ENCODE measurements at places on chromosomes 2 and 18. TPM values are rescaled to one million over a fixed set of nuclear protein-coding genes. Genes with fewer than 3 reads are reported as not detected.

DNA sequence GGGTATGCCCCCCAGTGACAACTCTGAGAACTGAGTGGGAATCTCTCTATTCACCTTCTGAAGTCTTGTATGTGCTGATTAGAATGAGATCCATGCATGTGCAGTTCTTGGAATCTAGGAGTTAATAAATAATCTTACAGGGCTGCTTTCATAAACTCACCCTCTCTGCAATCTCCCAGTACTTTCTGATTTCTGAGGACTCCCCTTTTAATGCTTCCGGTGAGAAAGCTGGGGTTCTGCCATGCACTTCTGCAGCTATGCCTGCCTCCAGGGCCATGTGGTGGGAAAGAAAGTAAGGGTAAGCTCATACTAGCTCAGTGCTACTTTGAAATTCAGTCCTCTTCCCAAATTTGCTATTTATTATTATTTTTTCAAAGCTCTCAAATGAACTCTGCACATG lies 432.9 kb downstream of the MTX2 start:
- DNase-seq, result no peak
- H3K36me3 ChIP-seq, result no peaks in the 10 kb centered on the region
- H3K4me1 ChIP-seq, result no peaks in the 10 kb centered on the region

GRCh38 chr18:74124642-74125041 lies 23.0 kb downstream of the FBXO15 start:
- no peaks in the 10 kb centered on the region for H3K36me3 ChIP-seq
- no peak for DNase-seq
- no peaks in the 10 kb centered on the region for H3K27me3 ChIP-seq
- no peak overlapping the region for H3K27ac ChIP-seq
- H3K4me1 ChIP-seq, result no peaks in the 10 kb centered on the region

DNA sequence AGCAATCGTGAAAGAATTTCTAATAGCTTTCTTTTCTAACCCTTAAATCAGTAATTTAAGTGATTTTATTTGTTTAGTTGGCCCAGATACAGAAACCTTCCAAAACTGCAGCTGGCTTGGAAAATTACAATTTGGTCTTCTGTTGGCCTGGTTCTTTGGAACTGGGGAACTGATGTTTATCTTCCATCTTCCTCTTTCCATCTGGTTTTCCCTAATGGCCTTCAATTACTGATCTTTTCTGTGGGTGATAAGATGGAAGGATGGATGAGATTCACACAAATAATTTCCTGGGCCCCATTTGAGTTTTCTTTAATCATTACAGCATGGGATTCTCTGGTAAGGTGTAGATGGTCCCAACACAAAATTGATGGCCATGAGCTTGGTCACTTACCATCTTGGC lies 106.5 kb upstream of the CHRNA1 start:
- H3K4me3 ChIP-seq, result no peak overlapping the region
- no peak overlapping the region for H3K27ac ChIP-seq
- no peak for DNase-seq
- peaks cover 16% of the 10 kb centered on the region for H3K4me1 ChIP-seq
- H3K27me3 ChIP-seq, result no peaks in the 10 kb centered on the region

NR4A2 gene
- total RNA-seq, result 14.2 TPM

DNA sequence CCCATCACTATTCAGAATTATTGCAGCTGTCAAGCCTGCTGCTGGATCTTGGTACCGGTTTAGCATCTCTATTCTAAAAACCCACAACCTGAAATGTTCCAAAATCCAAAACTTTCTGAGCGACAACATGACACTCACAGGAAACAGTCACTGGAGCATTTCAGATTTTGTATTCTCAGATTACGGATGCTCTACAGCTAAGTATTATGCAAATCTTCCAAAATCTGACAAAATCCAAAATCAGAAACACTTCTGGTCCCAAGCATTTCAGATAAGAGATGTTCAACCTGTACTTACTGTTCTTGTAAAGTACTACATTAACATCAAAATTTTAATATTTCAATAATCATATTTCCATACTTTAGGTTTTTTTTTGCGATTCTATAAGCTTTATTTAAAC lies 12.4 kb downstream of the PDIA6 start:
- peaks cover 70% of the 10 kb centered on the region for H3K36me3 ChIP-seq
- no peak for DNase-seq
- H3K4me3 ChIP-seq, result no peak overlapping the region
- H3K27me3 ChIP-seq, result no peaks in the 10 kb centered on the region
- H3K4me1 ChIP-seq, result no peaks in the 10 kb centered on the region

GRCh38 chr18:79933765-79934164 lies 17.7 kb downstream of the SLC66A2 start:
- H3K4me1 ChIP-seq, result peaks cover 15% of the 10 kb centered on the region
- H3K27me3 ChIP-seq, result no peaks in the 10 kb centered on the region
- peak; percentile 15 for DNase-seq
- peak overlapping the region; percentile 9 for H3K4me3 ChIP-seq
- peaks cover 14% of the 10 kb centered on the region for H3K36me3 ChIP-seq
- peak overlapping the region; percentile 45 for H3K27ac ChIP-seq

DNA sequence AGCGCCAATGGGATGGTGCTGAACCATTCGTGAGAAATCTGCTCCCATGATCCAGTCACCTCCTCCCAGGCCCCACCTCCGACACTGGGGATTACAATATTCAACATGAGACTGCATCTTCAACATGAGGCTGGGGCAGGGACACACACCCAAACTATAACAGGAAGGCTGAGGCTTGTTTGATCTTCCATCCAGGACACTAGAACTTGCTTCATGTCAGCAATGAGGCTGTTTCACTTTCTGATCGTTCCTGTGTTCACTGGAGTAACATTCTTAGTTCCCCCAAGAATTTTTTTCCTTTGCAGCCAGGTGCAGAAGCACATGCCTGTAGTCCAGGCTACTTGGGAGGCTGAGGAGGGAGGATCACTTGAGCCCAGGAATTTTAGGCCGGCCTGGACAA lies 30.8 kb upstream of the SOX11 start:
- H3K27me3 ChIP-seq, result no peaks in the 10 kb centered on the region
- no peak for DNase-seq
- H3K4me1 ChIP-seq, result no peaks in the 10 kb centered on the region
- no peak overlapping the region for H3K4me3 ChIP-seq

DNA sequence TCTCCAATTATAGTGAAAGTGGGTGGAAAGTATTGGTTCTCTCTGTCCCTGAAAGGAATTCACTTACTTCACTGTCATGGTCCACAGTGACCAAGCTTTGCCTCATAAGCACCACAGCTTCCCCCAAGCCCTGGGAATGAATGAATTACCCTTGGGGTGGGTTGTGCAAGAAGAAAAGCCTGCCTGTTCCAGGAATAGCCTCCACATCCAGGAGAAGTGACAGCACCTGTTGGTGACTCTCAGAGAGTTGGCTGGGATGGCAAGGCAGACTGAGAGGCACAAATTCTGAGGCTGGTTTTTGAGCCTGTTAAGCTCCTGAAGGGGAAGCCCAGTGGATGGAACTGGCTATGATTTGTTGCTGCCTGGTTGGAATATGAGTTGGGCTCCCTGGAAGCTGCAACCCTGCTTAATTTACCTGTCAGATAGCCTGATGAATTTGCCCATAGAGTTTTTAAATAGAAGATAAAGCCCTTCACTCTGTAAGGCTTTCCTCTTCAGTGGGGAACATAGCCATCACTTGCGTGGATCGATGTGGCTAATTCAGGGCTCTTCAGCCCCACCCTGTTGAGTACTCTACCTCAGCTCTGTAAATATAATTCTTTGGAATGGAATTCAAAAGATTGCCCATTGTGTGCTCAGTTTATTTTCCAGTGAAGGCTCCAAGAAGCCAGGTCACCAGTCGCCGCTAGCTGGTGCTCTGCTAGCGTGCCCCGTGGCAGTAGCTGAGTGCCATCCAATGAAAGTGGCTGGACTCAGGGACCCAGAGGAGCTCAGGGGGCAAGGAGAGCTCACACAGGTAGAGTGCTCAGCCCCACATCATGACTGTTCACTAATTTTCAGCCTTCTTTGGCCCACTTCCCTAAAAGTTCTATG lies 479.3 kb downstream of the IRS1 start:
- no peak overlapping the region for H3K27ac ChIP-seq
- H3K36me3 ChIP-seq, result no peaks in the 10 kb centered on the region
- H3K4me1 ChIP-seq, result no peaks in the 10 kb centered on the region
- DNase-seq, result no peak
- no peak overlapping the region for H3K4me3 ChIP-seq

DNA sequence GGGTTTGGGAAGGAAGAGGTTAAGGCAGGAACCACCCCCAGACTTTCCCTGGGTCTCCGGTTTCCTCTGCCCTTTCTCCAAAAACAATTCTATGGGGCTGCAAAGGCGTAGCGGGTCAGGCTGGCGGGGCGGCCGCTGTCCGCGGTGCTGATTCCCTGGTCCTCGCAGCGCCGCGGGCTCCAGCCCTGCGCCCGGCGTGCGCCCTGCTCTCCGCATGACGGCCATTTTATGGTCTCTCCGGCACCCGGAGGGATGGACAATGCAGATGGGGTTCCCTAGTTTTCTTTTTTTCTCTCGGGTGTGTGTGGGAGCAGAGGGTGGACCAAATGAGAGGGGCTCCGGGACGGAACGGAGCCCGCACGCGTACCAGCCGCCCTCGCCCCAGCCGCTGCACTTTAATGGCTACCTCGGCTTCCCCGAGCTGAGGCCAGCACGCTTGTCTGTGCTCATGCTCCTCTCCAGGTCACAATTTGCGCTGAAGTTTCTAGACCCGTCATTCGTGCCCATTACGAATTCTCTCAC lies 1.6 kb downstream of the ST8SIA3 start:
- H3K27me3 ChIP-seq, result peaks cover 47% of the 10 kb centered on the region
- no peak overlapping the region for H3K4me3 ChIP-seq
- no peaks in the 10 kb centered on the region for H3K36me3 ChIP-seq
- DNase-seq, result no peak

NPC1 gene
- 21.1 TPM for total RNA-seq

- no peak overlapping the region for H3K4me3 ChIP-seq
- DNase-seq, result no peak
- peaks cover 3% of the 10 kb centered on the region for H3K4me1 ChIP-seq
Measured at GRCh38 chr2:72326759-72327158, 179.1 kb upstream of the CYP26B1 start.

- H3K4me1 ChIP-seq, result no peaks in the 10 kb centered on the region
- no peaks in the 10 kb centered on the region for H3K36me3 ChIP-seq
- no peak overlapping the region for H3K27ac ChIP-seq
- no peak for DNase-seq
- H3K27me3 ChIP-seq, result peaks cover 72% of the 10 kb centered on the region
- H3K4me3 ChIP-seq, result no peak overlapping the region
Measured at GRCh38 chr2:74599676-74600075, 45.2 kb downstream of the DOK1 start.

DNA sequence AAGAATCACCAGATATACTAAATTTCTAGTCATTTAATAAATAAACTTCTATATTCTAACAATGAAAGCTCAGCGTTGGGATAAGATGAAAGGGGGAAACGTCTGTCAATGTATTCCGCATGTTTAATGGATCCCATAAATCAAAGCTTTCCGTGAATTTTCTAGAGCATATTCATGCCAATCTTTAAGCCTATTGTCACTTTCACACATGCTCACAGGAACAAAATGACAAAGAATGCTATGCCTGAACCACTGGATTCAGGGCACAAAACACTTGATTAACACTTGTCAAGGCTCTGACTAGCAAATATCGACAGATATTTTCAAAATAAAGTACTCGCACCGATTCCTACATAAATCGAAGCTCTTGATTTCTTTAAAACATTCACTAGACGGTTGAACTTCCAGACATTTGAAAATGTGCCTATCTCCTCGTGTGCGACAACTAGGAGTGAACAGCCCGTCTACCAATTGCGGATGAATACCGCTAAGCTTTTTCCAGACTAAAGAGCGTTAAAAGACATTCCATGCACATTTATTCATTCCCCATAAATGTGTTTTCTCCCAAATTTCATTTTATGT lies 1.8 kb downstream of the TLK1 start:
- no peak for DNase-seq
- peaks cover 9% of the 10 kb centered on the region for H3K4me1 ChIP-seq
- H3K27me3 ChIP-seq, result no peaks in the 10 kb centered on the region
- peak overlapping the region; percentile 74 for H3K4me3 ChIP-seq

DNA sequence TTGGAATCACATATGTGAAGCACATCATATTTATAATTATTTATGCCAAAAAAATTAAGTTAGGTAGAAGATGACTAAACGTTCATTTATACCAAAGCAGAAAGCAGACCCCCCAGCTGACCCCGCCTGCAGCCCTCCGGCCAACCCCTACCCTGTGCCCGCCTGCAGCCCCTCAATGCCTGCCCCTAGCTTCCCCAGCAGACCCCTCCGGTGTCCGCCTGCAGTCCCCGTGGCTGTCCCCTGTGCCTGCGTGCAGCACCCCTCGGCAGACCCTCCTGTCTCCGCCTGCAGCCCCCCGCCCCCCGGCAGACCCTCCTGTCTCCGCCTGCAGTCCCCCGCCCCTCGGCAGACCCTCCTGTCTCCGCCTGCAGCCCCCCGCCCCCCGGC lies 136.2 kb downstream of the NFATC1 start:
- no peak overlapping the region for H3K4me3 ChIP-seq
- DNase-seq, result no peak
- H3K27me3 ChIP-seq, result peaks cover 7% of the 10 kb centered on the region

DNA sequence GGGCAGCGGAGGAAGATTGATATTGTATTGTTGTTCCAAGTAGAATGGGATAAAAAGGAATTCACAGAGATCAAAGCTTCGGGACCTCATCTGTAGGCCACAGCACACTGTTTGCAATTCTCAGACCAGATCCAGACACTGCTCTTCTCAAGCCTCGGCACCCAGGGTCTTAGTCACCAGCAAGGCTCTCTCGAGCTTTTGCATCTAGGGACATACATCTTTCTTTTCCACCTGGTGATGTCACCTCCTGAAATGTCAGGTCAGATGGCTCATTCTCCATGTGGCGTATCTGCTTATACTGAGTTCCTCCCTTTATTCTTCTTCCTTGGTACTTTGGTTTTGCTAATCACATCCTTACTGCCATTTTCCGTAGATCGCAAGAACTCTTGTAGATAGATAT lies 42.9 kb upstream of the SNTG2 start:
- no peak overlapping the region for H3K27ac ChIP-seq
- H3K36me3 ChIP-seq, result no peaks in the 10 kb centered on the region
- no peak for DNase-seq
- no peaks in the 10 kb centered on the region for H3K4me1 ChIP-seq
- peaks cover 24% of the 10 kb centered on the region for H3K27me3 ChIP-seq
- H3K4me3 ChIP-seq, result no peak overlapping the region

GRCh38 chr18:77093067-77093430 lies 39.5 kb downstream of the MBP start:
- peaks cover 23% of the 10 kb centered on the region for H3K4me1 ChIP-seq
- no peak for DNase-seq
- H3K27me3 ChIP-seq, result no peaks in the 10 kb centered on the region
- no peak overlapping the region for H3K27ac ChIP-seq

DNA sequence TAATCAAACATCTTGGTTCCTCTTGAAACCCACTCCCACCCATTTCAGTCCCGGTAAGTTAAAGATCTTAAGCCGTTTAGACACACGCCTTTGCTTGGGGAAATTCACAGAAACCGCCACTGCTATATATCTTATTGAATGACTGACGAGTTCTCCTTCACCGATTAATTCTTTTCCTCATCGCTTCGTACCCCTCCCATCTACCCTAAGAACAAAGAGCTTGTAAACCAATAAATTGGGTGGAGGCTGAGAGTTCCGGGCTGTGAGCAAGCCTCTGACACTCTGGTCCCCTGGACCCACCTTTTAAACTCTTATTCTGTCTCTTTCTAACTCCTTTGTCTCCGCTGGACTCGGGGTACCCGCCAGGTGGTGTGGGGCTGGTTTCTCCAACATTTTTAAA lies 30.6 kb downstream of the TMEM131 start:
- no peaks in the 10 kb centered on the region for H3K36me3 ChIP-seq
- no peaks in the 10 kb centered on the region for H3K27me3 ChIP-seq
- no peak overlapping the region for H3K27ac ChIP-seq
- peaks cover 39% of the 10 kb centered on the region for H3K4me1 ChIP-seq
- H3K4me3 ChIP-seq, result no peak overlapping the region
- DNase-seq, result no peak
